ENCODE measurements at places on chromosomes 2 and 18.

- no peak for DNase-seq
Observed at GRCh38 chr2:99422599-99422998, 67.2 kb downstream of the REV1 start.

DNA sequence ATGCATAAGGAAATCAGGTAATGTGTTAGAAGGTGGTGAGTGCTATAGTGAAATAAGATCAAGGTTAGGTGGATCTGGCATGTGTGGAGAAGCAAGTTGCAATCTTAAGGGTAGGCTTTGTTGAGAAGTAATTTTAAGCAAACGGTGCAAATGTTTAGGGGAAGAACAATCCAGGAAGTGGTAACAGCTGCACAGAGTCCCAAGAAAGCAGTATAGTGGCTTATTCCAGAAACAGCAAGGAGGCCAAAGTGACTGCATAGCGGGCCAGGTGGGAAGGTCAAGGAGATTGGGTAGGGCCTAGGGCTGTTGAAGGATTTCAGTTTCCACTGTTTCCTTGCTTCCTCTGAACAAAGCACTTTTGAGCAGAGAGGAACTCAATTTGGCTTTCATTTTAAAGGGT, 30.0 kb upstream of the RAB1A start:
- DNase-seq = no peak

DNA sequence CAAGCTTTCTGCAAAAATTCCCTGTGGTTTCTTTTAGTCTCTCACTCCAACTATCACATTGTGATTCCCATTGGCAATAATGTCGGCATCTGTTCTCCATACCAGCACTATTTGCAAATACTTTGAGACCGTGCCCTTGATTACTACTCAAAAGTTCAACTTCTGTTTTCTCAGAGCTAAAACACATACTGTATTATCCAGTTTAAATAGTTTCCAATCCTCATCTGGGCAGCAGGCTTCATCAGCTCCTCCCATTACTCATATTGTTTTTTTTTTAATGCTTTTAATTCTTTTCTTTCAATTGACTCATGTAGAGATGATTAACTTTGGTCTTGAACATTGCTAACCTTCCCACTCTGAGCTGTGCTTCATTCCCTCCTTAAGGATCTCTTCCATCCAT, 135.8 kb downstream of the METTL8 start:
- DNase-seq = no peak

DNA sequence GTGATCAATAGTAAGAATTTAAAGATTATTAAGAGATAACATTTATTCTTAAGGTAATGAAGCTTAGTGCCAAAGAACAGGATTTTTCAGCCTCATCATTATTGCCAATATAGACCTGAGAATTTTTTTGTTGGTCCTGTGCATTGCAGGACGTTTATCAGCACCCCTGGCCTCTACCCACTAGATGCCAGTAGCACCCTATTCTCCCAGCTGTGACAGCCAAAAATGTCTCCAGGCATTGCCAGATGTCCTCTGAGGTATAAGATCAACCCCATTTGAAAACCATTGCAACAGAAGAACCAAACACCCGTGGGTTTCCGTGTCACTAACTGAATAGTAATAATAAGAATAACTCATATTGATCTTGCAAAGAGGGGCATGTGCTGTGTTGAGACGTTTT, 700.0 kb upstream of the SOX11 start:
- no peak for DNase-seq

- no peak for DNase-seq
Observed at GRCh38 chr2:232240906-232241305, 137.6 kb upstream of the ALPP start.

GRCh38 chr2:215598376-215598975, 162.6 kb upstream of the FN1 start:
- DNase-seq = no peak

DNA sequence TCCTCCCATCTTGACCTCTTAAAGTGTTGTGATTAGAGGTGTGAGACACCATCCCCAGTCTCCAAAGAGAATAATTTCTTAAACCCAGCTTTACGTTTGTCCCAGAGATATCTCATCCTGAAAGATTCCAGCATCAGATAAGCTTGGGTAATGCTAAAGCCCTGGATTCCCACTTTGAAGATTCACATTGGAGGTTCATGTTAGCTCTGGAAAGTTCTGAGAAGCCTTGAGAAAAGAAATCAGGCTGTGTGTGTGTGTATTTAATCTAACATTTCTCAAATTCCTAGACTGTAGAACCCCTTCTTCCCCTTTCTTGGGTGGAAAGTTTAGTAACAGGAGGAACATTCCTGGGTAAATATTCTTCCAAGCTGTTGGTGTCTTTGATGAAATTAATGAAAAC, 18.0 kb downstream of the ZNF532 start:
- DNase-seq = no peak

DNA sequence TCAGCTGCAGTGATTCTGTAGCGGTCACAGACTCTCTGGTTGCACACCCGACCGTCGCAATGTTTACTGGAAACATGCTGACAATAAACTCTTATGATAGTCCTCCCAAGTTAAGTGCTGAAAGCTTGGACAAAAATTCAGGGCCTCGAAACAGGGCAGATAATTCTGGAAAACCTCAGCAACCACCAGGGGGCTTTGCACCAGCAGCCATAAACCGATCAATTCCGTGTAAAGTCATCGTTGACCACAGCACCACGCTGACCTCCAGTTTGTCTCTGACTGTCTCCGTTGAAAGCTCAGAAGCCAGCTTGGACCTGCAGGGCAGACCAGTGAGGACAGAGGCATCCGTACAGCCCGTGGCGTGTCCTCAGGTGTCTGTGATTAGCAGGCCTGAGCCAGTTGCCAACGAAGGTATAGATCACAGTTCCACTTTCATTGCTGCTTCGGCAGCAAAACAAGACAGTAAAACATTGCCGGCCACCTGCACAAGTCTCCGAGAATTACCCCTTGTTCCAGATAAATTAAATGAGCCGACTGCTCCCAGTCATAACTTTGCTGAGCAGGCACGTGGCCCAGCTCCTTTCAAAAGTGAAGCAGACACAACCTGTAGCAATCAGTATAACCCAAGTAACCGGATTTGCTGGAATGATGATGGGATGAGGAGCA, 166.1 kb downstream of the ASXL3 start:
- no peak for DNase-seq

GRCh38 chr18:59546188-59546587, 151.0 kb downstream of the CCBE1 start:
- DNase-seq = no peak

- no peak for DNase-seq
Observed at GRCh38 chr2:86185517-86186212, 9.6 kb downstream of the IMMT start.

DNA sequence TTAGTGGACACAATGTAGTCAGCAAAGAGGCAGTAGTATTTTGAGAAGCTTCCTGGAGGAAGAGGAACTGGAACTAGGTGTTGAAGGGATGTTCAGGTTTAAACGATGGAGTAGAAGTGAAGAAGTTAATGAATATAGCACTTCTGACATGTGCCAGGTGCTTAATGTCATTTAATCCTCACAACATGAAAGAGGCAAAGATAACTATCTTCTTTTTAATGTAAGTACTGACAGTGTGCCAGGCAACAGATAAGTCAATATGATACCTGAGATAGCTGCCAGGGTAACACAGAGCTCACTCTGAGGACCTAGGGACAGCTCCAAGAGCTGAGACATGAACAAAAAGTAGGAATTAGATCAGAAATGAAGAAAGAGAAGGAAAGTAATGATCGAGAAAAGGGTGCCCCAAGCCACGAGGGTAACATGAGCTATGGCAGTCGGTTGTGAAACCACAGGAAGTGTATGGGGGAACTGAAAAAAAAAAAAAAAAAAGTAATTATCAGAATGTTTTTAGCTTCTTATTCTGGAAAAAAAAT, 140.7 kb downstream of the RNF144A start:
- DNase-seq = no peak

DNA sequence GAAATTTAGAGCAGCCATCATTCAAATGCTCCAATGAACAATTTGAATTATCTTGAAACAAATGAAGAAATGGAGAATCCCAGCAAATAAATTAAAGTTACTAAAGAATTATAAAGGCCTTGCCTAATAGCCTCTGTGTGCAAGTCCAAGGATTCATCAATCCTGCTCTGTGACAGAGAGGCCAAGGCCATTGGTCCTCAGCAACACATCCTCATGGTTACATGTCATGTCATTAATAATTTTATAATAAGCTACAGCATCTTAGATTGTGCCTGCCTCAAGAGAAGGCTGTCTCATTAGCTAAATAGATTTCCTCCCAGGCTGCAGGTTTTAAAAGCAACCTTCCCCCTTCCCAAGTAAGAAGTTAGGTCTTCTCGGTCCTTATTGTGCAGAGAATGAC, 611.6 kb downstream of the FBXO15 start:
- no peak for DNase-seq

DNA sequence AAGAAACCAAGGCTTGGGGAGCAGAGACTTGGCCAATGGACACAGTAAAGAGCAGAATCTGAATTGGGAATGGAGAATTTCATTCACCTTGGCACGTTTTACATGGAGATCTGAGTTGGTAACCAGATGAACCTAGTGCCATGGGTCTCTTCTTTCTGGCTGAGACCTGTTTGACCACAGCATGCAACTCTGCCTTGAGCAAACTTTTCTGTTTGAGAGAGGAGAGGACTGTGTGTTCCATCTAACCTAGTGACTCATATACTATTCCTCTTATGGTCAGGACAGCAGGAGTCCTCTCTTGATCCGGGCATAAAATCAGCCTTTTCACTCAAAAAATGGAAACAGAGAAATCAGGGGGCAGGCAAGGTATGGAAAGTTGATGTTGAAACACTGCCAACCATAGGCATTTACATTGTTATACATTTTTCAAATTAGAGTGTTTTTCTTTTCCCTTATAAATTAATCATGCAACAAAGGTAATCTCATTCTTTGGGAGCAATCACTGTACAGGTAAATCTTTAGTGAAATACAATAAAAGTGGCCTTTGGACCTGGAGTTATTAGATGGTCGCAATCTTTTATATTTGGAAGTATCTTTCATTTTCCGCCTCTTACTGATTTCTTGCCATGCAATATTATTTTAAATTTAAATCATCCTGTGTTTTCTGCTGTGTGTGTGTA, 86.7 kb downstream of the NRP2 start:
- DNase-seq = no peak

DNA sequence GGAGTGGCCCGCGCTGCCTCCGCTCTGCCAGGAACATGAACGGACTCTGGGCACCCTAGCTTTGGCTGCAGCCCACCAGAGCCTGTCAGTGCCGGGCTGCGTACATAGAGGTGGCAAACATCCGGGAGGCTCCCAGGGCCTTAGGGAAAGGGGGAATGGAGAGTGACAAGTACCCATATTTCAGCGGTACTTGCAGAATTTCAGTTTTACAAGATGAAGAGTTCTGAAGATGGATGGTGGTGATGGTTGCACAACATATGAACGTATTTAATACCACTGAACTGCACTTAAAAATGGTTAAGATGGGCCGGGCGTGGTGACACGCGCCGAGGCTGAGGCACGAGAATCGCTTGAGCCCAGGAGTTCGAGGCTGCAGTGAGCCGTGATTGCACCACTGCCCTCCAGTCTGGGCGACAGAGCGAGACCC, 873 bp downstream of the MTHFD2 start:
- DNase-seq = no peak

DNA sequence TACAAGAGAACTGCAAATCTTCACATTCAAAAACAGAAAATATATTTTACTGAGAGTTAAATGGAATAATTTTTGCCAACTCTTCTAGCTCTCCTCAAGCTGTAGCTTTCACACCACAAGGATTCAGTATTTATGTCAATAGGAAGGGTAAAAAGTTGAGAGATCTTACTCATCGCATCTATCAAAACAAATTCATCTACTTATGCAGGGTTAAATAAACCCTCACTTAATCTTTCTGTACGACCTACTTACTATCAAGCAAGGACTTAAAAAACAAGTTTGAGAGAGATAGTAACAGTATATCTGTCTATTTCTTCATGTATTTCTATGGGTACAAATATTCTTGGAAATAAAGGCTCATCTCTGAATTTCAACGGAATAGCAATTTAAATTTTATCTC, 35.5 kb downstream of the SIGLEC15 start:
- no peak for DNase-seq

- DNase-seq = no peak
Observed at GRCh38 chr2:241041589-241042158, 43.3 kb downstream of the SNED1 start.

DNA sequence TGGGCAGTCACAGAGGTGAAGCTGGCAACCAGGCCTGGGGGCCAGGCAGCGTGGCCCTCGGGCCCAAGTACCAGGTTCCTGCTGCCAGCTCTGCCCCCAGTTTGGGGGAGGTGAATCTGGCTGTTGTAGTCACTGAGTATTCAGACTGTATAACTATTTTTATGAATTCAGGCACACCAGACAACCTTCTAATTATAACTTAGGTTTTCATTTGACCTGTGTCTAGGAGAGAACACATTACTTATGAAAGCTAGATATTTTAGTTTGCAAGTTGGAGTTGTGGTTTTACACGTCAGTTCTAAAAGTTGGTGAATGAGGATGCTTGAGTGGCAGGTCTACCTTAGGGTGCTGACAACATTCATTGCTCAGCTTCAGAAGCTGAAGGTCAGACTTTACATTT, 71.7 kb downstream of the LIMS1 start:
- DNase-seq = no peak

GRCh38 chr2:215171796-215172195, 33.4 kb upstream of the ABCA12 start:
- DNase-seq = no peak

DNA sequence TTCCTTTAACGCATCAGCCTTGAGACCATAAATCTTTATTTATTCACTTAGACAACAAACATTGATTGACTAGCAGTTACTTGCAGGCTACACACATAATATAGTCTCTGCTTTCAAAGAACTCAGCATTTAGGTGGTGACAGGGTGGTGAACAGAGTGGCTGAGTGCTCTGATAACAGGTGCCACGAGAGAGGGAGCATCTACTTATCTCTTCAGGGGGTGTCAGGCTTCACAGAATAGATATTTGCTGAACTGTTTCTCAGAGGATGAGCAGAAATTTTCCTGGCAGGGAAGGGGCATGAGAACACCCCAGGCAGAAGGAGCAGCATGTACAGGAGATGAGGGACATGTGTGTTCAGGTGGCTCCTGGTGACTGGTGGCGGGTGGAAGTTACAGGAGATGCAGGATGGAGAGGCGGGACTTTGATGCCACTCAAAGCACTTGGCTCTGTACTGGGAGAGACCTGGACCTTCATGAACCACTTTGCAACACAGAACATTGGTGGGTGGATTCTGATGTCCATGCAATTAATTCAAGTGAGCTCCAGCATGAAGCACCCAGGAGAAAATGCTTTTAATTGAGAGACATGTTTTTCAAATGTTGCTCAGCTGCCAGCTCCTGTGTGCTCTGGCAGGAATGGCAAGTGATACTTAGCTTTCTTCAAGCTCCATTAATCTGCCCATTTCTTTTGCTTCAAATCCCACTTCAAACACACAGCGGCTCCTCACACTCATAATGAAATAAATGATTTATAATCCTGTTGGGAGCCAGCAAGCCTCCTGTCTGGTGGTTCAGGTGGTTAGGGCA, 248.9 kb downstream of the MYCN start:
- no peak for DNase-seq

DNA sequence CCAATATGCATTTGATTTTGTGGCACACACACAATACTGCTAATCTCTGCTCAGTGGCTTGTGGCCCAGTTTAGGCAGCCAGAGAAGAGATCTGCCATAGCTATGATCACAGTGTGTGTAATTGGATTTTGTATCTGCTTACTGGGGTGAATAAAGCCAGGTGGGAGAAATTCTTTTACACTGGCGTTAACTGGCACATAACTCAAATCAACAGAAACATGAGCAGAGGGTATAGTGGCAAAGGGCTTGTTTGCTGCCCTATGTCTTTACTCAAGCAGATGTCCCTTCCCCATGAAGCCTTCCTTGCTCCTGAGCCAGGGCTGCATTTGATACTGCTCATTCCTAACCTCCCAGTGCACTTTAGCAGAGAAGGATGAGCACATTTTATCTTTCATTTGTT, 28.5 kb downstream of the STON1 start:
- no peak for DNase-seq
